ENCODE measurements at places on chromosomes 11 and 22.

- DNase-seq: no peak
These were observed 14.0 kb downstream of the ADAMTS8 start for GRCh38 chr11:130414107-130415080.

DNA sequence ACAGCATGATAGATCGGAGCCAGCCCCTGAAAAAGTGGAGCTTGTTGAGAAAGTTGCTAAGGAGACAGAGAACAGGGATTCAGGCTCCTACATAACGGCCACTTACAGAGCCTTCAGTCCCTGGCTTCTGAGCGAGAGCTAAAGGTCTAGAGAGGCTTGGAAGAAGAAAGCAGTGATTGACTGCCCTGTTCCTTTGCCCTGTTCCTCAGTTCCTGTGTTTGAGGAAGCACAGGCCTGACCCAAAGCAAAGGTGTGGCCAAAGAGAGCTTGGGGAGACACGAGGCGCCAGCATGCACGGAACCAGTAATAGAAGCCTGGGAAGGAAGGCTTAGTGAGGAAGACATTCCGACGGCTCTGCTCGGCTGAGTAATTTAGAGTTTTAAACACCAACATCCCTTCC, 74.1 kb upstream of the CSNK2A3 start:
- no peak for DNase-seq

DNA sequence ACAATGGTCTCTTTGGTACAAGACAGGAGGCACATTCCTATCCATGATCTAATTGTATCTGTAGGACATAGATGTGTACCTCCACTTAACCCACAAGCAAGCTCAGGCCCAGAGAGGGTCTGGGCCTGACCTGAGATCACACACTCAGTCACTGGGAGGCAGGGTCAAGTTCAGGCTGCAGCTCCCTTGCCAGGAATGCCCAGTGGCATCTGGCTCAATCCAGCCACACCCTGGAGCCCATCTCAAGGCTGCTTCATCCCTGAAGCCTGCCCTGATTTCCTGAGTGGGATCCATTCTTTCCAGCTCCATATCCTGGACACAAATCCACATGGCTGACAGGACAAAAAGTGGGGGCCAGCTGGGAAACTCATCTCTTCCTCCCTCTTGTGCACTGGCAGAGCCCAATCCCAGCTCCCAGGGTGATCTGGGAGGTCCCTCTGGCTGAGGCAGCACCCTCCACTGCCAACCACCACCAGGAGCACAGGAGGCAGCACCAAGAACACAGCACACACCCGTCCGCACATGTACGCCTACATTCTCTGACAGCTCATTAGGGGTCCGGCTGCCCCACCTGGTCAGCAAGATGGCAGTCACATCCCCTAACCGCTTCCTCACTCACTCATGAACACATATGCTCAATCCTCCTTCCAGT, 39.2 kb upstream of the KLHL35 start:
- no peak for DNase-seq

GRCh38 chr22:33337524-33337923, 279.3 kb upstream of the SYN3 start:
- DNase-seq: no peak

DNA sequence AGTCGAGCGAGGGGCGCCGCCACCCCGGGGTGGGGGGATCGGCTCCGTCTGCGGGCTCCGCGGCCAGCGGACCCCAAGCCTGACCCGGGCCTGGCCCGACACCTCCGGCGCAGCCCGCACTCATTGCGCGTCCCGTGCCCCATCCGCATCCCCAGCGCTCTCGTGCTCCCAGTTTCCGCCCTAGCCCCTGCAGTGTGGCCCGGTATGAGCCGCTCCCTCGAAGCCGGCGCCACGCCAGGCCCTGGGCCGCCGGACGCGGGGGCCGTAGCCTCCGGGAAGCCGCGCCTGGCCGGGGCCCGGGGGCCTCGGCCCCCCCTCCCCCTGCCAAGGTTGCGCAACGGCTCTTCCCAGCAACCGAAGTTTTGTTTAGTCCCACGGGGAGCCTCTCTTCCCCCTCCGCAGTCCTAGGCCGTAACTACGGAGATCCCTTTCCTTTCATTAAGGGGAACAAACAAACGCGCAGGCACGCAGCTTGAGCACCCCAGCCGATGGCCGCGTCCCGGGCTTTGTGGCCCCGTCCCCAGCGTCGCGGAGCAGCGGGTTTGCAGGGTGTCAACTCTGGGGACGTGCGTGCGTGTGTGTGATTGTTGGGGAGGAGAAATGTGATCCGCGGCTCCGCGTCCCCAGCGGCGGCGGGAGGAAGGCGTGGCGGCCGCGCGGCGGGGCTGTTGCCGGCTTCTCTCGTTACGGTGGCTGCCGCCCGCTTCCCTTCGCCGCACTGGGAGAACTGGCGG, 883 bp downstream of the HIPK3 start:
- peak; percentile 67 for DNase-seq

All from NCI-H1048 (cell line).